Inflammatory macrophage treated with lipopolysaccharide for 4 hours (primary cell): ENCODE measurements at places on chromosomes 3 and 15.

DNA sequence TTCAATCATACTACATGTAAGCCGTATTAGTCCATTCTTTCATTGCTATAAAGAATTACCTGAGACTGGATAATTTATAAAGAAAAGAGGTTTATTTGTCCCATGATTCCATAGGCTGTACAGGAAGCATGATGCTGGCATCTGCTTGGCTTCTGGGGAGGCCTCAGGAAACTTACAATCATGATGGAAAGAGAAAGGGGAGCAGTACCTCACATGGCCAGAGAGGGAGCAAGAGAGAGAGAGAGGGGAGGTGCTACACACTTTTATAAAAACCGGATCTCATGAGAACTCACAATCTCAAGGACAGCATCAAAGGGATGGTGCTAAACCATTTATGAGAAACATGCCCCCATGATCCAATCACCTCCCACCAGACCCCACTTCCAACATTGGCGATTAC lies 14.3 kb upstream of the CLASP2 start:
- no peak for DNase-seq

DNA sequence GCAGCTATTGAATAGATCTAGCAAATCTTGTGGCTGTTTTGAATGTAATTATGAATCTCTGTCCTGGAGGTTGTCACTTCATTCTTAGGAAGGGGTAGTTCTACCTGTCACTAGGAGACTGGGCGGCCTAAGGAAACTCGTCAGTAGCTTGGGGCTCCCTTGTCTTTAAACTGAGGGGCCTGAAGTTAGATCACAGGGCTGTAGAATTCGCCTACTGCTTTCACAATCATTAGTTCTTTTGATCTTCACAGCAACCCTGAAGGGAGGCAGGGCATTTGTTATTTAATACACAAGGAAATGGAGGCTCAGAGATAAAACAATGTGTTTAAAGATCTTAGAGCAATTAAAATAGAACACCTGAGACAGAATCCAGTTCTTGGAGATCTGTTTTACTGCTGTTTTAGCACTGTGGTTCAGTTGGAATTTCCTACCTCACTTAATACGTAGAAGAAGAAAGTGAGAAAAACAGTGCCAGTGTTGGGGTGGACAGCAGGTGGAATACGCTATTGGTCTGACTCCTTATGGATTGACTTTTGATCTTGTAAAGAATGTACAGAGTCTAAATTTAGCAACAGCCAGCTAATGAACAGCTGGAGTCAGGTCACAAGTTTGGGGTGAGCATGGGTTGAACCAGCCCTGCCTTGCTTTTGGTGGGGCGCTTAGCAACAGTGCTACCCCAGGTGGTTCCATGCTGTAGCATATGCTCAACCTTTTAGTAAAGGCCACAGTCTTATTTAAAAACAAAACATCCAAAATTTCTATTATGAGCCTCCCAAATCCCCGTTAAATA lies 71.4 kb upstream of the BHLHE40 start:
- DNase-seq: no peak

GRCh38 chr3:69539134-69539533 lies 153.2 kb upstream of the FRMD4B start:
- DNase-seq: no peak

DNA sequence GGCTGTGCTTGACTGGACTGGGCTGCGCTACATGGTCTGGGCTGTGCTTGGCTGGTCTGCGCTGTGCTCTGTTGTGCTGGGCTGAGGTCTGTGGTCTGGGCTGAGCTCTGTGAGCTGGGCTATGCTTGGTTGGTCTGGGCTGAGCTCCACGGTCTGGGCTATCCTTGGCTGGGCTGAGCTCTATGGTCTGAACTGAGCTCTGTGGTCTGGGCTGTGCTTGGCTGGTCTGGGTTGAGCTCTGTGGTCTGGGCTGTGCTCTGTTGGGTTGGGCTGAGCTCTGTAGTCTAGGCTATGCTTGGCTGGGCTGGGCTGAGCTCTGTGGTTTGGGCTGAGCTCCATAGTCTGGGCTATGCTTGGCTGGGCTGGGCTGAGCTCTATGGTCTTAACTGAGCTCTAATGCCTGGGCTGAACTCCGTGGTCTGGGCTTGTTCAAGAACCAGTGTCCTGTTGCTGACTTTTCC lies 92.0 kb downstream of the PLXNA1 start:
- DNase-seq: no peak

- DNase-seq: no peak
Observed at GRCh38 chr3:100875239-100875638, 118.0 kb downstream of the ABI3BP start.

GRCh38 chr15:32679298-32679690 lies 37.8 kb downstream of the SCG5 start:
- no peak for DNase-seq

- DNase-seq: no peak
Observed at GRCh38 chr3:106345353-106346027, 476.7 kb upstream of the CBLB start.

- no peak for DNase-seq
Observed at GRCh38 chr15:68402432-68403160, 29.4 kb downstream of the ITGA11 start.

GRCh38 chr3:49867871-49868321 lies 1.8 kb downstream of the CAMKV start:
- no peak for DNase-seq

GRCh38 chr15:88161636-88162035 lies 94.9 kb downstream of the NTRK3 start:
- no peak for DNase-seq

- no peak for DNase-seq
Observed at GRCh38 chr3:124116906-124117305, 125.0 kb upstream of the ROPN1 start.

DNA sequence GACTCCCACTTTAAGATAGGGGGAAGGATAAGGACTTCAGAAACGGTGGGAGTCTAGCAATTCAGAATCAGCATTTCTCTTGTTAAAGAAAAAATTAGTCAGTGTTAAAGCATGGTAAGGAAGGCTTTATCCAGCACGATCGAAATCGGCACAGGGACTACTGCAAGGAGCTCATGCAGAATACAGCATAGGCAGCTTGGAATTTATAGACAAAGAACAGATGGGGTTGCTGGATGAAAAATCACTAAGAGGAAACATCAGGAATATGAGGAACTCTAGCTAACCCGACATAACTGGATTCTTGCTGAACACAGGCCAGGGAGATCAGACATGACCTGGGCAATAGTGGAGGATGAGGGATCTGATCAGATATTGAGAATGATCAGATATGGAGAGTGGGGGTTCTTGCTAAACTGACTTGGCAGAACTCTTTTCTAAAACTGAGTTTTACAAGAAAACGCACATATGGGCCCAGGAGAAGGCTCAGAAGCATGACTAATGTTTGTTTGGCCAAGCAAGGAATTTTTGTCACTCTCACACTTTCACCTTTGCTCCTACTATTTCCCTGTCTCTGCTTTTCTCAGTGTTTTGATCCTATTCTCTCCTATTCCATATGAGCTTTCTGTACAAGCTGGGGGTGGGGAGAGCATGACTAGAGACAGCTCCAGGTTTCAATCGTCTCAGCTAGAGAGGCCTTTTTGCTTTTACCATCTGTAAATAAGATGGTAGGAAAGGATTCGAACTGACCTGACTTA lies 3.9 kb upstream of the PLCH1 start:
- DNase-seq: no peak

GRCh38 chr15:58985443-58985842 lies 2.0 kb upstream of the RNF111 start:
- DNase-seq: no peak

- DNase-seq: no peak
Observed at GRCh38 chr15:67005294-67005996, 60.0 kb upstream of the SMAD3 start.

DNA sequence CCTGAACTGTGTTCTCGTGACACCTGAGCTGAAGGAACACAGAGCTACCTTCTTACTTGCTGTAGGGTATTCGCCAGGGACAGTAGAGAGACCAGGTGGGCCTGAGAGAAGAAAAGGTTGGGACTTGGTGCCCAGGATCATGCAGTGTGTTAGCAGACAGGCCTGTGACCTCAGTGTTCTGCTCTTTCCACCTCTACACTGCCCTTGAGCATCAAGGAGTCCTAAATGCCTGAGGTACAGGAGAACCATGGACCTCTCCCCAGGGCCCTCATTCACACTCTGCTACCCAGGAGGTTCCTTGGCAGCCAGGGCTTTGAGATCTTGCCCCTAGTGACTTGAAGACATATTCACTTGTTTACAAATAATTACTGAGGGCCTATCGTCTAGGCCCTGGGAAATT lies 22.2 kb upstream of the JMJD7 start:
- DNase-seq: no peak

- no peak for DNase-seq
Observed at GRCh38 chr3:12288182-12289129, at the start of gene PPARG. Gene PPARG, plus strand, starts transcription at chr3:12289070. Its CDS starts 90,642 bp downstream, at chr3:12379712.
